ENCODE measurements at places on chromosomes 11 and 22.

- no peak for DNase-seq
These were observed 603 bp downstream of the CDHR5 start for GRCh38 chr11:623999-624704.

DNA sequence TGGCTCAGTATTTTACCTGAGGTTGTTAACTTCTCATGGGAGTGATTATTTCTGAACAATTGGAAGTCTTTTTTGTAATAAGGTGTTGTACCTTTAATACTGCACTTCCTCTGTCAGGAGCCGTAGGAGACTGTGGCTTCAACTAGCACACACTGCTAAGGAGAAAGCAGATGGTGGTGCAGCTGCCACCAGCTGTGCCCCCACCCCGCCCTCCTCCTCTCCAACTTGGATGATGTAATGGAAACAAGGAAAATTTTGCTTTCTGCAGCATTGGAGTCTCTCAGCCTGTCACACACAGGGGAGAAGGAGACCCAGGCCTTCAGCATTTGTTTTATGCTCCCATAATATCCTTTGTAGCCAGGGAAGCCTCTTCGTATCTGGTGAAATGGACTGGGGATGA lies 91.2 kb downstream of the TEAD1 start:
- DNase-seq, result no peak

DNA sequence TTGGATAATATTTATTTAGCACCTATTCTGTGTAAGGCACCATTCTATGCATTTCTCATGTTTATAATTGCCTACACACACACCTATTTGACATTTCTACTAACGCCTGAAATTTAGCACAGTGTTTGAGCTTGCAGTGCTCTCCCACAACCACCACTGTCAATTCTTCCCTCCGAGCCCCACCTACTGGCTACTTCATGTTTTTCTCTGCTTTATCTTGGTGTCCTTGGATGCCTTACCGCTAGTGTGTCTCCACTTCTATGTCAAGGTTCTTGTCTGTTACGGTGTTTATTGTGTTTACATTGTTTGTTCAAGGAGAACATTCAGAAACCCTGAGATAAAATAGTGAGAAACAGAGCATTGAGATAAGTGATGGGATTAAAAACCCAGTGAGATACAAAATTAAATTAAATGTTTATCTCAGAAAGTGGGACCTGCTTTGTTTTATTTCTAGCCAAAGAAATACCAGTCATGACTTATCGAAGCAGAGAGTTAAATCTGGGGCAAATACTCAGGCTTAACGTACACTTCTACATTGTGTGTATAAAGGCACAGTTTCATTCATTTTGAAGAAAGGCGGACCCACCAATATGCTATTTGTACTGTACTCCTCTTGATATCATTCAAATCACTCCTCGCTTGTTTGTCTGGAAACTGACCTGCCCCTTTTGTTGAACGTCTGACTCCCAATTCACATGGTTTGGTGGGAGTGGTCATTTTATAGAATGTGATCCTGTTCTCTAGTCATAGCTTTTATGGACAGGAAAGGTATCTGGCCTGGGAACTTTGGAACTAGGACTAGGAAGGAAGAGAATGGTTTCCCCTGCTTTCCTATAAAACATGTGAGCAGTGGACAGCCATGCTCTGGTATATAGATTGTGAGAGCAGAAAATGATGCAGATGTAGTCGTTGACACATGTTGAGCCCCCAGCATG lies 39.2 kb upstream of the SLC36A4 start:
- DNase-seq, result no peak

- no peak for DNase-seq
These were observed 751 bp downstream of the MS4A10 start for GRCh38 chr11:60785806-60786361.

DNA sequence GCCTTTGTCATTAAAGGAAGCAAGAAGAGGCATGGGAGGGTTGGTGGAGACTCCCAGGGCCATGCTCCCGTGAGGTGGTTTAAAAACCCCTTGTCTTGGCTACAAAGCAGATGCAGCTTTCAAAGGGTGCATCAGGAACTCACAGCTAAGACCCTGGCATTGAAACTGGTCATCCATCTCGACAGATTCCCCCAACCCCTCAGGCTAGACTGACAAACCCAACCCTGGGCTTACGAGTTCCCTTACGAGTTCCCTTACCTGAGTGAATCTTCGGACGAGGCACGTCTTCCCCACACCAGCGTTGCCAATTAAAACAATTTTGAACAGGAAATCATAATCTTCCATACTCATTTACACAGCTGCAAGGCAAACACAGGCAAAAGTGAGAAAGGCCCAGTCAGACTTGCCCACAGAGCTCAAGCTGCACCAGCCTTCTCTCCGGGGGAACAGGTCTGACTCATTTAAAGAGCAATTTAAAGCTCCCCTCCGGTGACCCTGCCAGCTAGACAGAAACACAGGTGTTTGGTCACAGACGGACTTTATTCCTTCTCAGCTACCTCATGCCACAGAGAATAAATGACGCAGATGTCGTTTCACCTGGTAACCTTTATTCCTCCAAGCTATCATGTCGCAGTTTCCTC lies 74.6 kb downstream of the RAB30 start:
- peak; percentile 52 for DNase-seq

DNA sequence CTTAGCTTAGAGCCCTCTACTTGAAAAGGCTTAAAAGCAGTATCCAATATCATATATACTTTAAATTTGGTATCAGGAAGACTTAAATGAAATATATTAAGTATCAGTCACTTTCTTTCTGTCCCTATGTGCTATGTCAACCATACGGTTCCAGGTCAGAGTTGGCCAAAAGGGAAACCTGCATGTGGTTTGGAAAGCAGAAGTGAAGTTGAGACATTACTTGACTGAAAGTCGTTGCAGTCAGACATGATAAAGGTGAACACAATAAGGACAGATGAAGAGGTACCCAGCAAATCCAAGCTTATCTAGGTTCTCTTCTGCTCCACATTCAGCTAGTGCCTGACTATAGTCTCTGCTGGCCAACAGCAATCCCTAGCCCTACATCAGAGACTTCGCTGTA lies 336.8 kb downstream of the KCNA4 start:
- DNase-seq, result no peak

GRCh38 chr11:70241709-70242108 lies 28.8 kb upstream of the PPFIA1 start:
- DNase-seq, result no peak

DNA sequence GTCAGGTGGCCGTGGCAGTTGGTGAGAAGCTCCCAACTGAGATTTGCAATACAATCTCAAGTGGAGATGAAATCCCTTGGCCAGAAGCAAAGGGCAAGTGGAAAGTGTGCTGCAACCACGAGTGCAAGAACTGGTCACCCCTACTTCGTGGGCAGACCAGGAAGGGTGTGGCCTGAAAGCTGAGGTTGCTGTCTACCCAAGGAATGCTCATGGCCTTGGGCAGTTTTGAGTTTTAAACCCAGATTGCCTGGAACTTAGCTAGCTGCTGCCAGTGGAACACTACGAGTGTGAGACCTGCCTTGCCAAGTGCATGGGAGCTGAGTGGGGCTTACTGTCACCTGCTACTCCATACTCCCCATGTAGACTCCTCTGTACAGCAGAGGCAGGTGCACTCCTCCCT lies 113.3 kb upstream of the FAT3 start:
- DNase-seq, result no peak

DNA sequence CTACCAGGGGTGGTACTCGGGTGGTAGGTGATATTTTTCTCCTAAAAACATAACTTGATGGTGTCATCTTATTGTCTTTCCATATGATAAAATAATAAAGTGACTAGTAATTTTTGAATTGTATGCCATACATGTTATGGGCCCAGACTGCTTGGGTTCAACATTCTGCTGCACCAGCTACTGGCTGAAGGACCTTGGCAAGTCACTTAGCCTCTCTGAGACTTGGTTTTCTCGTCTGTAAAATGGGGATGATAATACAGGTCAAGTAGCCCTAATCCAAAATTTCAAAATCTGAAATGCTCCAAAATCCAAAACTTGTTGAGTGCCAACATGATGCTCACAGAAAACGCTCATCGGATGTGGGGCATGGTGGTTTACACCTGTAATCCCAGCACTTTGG lies 35.6 kb upstream of the TFIP11 start:
- no peak for DNase-seq

DNA sequence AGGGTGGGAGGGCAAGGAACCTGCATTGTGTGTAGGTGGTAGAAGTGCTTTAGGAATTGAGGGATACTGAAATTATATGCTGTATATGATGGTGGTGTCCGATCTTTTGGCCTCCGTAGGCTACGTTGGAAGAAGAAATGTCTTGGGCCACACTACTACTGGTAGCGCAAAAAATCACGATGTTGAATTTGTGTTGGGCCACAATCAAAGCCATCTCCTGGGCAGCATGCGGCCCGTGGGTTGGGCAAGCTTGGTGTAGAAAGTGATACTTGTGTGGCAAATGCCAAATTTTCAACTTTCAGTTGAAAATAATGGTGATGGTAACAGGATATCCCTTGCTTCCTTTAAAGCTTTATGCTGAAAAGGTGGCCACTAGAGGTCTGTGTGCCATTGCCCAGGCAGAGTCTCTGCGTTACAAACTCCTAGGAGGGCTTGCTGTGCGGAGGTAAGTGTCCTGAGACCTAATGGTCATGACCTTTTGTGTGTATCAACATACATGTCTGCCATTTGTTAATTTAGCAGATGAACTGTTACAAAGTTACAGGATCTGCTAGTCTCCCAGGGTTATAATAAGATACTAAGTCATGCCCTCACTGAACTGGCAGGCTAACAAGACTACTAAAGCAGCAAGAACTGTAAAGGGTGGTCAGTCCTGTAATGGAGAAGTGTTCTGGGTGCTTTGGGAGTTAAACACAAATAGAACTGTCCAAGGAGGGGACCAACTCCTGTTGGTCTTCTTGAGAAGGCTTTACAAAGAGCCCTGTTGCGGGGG lies 2.9 kb downstream of the RPS3 start:
- DNase-seq, result no peak

GRCh38 chr11:116698080-116698479 lies 74.7 kb downstream of the BUD13 start:
- no peak for DNase-seq

DNA sequence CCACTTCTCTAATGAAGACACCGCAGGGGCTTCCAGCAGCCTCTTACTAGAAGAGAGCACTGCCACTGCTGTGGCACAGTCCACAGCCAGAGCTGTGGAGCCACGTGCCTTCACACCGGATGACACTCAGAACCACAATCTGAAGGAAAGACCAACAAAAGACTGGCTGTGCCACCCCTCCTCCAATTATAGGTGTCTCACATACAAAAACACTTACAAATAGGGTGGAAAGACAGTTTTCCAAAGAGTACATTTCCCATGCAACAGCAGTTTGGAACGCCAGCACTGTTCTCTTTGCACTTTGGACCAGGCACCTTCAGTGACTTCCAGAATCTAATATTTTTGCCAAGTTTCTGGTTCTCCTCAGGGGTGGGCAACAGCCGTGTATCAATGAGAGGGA lies 38.0 kb upstream of the SLC25A1 start:
- DNase-seq, result no peak

- no peak for DNase-seq
These were observed 42.1 kb upstream of the JAM3 start for GRCh38 chr11:134026655-134027343.

DNA sequence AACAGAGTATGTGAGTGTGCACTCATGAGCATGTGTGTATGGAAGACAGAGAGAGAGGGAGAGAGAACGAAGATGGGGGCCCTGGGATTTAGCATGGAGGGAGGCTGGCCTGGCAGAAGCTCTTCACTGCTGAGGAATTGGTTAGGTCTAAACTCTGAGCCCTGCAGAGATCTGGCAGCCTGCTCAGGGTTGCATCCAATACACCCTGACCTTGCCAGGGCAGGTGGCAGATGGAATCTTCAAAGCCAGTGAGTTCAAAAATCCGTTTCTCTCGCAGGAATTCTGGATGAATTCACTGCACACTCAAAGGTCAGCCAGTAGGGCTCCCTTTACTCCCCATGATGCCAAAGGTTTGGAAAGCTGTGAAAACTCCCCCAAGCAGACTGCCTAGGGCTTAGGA lies 61.4 kb upstream of the OLFML1 start:
- DNase-seq, result no peak

DNA sequence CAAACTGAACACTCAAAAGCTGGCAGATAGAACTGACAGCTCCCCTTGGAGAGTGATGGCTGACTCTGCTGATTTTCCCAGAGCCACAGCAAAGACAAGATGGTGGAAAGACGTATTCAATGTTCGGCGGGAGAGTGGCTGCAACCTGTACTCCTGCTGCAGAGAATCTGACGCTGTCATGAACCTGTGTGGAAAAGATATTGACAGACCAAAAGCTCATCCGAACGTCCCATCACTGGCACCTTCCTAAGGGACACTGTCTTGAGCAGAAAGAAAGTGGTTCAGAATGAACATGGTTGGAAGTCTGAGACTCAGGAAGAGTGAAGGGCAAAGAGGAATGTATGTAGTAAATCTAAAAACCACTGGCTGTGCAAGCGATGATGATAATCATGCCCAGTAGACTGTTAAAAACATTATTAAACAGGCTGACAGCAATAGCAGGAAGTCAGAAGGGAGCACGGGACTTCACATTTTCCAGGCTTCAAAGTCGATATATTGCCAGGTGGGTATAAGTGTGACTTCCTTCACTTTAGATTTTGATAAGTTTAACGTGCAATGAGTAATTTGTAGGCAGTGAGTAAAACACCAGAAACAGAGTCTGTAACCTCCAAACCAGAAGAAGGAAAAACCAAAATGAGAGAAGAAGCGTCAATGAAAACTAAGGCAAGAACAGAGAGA lies 6.2 kb upstream of the IL17REL start:
- DNase-seq, result peak; percentile 55

GRCh38 chr11:129455756-129456655 lies 80.4 kb downstream of the BARX2 start:
- no peak for DNase-seq

- no peak for DNase-seq
These were observed 17.0 kb downstream of the ATXN10 start for GRCh38 chr22:45688600-45689080.

DNA sequence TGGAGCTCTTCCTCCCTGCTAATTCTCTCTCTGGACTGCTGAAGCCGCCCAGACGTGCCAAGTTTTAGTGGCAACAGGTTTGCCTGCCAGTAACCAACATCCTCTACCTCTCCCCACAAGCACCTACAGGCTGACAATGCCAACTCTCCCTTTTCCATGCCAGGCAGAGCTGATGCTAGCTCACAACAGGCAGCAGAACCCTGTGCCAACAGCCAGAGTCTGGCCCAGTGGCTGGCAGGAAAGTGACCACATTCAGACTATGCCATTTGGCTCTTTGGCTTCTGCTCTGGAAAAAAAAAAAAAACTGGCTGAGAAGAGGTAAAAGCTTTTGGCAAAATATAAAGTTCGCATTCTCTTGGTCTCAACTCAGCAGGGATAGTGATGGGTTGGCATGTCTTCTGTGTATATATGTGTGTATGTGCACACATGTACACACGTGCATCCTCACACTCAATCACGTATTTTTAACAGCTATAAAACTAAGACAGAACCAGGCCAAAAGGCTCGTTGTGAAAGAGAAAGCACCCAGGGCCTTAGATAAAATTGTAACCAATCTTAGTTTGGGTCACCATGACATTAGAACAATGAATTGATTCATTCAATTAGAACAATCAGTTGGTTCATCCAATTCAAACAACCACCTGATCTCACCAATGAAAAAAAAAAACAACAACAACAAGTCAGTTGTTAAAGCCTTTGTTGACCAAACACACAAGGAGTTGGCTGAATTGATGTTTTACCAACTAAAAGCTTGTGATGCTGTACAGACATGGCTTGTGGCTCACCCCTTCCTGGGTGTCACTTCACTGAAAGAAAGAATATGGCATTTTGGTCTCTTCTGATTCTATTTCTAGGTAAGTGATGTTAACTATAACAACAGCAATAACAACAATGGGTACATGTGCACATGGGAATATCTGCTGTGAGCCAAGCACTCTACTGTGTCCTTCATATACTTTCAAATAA lies 48.6 kb downstream of the TRIM29 start:
- no peak for DNase-seq

All from activated T-cell treated with anti-CD3 and anti-CD28 coated beads, Interleukin-2, amount 50 U/mL, for 48 hours (primary cell).